ENCODE measurements at places on chromosomes 12 and 14.

DNA sequence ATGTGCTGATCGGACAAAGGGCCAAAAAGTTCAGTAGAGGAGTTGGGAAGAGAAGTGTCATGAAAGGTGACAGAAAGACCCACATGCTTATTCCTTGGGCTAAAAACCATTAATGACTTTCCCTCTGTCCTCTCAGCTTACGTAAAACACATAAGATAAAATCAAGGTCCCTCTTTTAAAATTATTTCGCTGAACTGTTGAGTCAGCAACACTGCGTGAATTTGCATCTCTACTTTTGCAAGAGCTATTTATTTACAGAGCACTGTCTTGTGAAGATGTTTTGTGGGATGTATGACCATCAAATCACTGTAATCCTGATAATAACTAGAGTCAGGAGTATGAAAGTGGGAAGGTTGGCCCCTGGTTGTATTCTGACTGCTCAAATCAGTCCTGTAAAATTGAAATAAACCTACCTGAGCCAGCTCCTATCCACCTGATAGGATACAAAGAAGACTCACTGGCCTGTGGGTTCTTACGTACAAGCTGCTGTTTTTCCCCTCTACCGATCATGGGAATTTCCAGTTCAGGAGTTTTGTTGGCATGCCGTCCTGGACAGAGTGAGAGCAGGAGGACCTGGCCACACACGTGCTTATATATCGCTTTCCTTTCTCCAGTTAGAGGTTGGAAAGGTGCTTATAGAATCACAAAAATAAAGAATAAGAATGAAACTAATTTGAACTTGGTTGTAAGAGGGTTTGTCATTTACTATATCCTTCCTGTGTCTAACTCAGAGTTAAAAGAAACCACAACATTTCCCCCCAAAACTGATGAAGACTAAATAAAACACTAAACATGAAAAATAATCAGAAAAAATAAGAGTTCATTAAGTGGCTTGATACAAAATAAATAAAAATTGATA lies 42.9 kb downstream of the IFNG-AS1 start:
- DNase-seq: no peak

GRCh38 chr12:132393991-132394949 lies 64.9 kb upstream of the GALNT9 start:
- no peak for DNase-seq

DNA sequence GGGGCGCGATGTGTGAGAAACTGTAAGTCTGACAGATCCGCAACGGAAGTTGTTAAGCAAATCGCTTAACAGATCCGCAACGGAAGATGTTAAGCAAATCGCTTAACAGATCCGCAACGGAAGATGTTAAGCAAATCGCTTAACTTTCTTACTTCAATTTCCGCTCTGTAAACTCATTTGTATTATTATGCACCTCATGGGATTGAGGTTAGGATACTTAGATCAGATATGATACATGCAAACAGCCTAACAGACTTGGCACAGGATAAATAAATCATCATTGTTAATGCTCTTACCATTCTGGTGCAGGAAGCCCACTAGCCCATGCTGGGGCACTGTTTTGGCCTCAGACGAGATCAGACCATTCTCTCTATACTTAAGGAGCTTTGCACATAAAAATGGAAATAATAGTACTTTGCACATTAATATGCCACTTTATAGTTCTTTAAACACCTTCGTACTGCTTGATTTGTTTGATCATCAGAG lies 399 bp downstream of the NCAPD2 start:
- DNase-seq: no peak

GRCh38 chr14:65043893-65044595 lies 57.3 kb downstream of the FNTB start:
- DNase-seq: no peak

- DNase-seq: no peak
These were observed 204.5 kb upstream of the PPFIA2 start for GRCh38 chr12:81963636-81964035.

DNA sequence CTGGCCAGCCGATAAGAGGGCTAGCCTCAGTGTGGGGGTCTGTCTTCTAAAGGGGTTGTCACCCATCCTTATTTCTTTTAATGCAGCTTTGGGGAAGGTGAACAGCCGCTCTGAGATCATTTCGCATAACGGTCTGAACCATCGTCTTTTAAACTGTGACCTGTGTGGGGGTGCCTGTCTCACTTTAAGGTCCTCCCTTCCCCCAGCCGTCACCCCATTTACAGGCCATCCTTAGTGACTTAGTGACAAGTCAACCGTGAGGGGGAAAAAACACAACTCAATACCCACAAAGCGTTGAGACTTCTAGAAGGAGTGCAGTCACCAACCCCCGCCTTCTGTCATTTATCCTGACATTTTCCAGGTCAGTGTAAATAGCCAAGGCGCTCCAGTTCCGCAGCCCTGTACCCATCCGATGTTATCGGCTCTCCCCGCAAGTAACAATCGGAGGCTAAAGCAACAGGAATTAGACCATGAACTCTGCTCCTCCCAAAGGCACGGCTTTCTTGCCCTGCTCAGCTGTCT lies 505 bp upstream of the DENND5B start:
- no peak for DNase-seq

DNA sequence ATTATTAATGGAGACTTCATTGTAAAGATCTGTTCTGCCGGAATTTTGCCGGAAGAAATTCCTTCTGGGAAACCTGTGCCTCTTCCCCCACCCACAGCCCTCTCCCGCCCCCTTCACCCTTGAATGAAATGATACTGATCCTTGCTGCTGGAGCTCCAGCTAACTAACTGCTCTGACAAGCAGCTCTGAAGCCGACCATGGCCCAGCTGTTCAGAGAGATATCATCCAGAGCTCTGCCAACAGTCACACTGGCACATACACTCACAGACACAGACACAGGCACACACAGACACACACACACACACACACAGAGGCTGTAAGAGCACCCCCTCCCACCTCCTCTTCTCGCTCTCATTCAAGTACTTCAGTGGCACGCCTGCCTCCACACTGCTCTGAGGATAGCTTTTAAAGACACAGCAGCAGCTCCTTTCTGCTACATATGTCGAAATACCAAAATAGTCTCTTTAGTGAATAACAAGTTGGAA lies 88.6 kb downstream of the R3HDM2 start:
- DNase-seq: no peak

DNA sequence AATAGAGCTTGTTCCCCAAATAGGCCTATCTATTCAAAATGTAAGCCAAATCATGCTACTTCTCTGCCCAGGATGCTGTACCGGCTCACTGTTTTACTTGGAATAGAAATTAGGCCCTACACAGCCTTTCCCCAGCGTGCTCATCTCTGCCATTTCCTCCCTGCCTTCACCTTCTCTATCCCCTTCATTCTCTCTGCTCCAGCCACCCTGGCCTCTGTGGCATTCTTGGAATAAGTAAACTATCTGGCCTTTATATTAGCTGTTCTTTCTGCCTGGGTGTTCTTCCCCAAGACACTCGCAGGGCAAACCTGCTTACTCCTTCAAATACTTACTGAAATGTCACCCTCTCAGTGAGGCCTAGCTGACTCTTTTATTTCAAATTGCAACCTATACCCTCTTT lies 30.9 kb upstream of the DYRK2 start:
- DNase-seq: no peak

GRCh38 chr12:76042147-76042546 lies 10.6 kb upstream of the PHLDA1 start:
- no peak for DNase-seq

GRCh38 chr12:108685469-108686260 lies 45.7 kb downstream of the CORO1C start:
- no peak for DNase-seq

DNA sequence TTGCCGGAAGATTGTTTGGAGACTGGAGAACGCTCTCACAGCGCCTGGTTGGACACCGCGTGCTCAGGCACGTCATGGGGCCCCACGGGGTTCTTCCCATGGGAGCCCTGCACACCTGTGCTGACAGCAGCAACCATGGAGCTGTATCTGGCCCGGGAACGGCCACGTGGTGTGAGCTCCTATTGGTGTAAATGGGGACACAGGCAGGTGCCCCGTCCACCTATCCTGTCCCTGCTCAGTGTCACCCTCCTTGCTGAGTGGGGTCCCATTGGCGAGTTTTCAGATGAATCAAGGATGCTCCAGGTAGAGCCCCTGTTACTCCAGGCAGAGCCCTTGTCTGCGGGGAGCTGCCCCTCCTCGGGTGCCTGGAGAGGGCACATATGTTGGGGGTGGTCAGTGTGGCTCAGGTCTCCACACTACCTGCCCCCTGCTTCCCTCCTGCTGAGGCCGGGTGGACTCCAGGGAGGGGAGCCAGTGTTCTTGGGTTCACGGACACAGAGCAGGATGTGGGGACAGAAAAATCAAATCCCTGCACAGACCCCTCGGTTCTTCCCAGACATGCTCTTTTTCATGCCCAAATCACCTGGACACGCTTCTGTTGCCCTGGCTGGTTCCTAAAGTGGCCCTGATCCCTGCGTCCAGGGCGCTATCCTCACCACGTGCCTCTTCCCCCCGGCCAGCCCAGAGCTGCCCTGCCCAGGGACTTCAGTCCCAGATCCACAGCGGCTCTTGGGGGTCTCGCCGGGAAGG lies 250.1 kb downstream of the ADGRD1 start:
- no peak for DNase-seq

- DNase-seq: no peak
These were observed 38.9 kb downstream of the NELL2 start for GRCh38 chr12:44837114-44837755.
